ENCODE measurements at places on chromosomes 13 and 19.

GRCh38 chr19:49113762-49114629 is at the start of gene LIN7B:
Gene LIN7B, plus strand, starts transcription at chr19:49114370. Its CDS starts 35 bp downstream, at chr19:49114405.
- peak; percentile 83 for DNase-seq

- DNase-seq = no peak
Observed at GRCh38 chr13:74770361-74770760, 636.2 kb upstream of the KLF12 start.

GRCh38 chr19:44640518-44640917 is 3.2 kb upstream of the PVR start:
- no peak for DNase-seq

DNA sequence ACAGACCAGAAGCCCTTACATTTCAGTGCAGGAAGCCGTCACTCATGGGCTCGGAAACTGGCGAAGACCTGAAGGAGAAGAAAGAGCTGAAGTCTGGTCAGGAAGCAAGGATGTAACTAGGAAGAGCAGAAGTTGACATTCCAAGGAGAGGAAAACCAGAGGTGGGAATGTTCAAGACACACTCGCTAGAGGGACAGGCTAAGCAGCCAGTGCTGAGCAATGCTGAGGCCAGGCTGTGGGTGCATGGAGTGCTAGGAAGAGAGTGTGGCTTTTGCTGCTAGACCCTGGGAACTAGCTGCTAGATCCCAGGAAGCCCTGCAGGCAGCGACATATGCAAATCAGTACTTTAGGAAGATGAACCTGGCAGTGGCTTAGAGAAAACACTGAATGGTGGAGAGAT is 12.1 kb upstream of the URAD start:
- DNase-seq = no peak

GRCh38 chr13:107867701-107868661 is 347.4 kb downstream of the LIG4 start:
- DNase-seq = peak; percentile 86

DNA sequence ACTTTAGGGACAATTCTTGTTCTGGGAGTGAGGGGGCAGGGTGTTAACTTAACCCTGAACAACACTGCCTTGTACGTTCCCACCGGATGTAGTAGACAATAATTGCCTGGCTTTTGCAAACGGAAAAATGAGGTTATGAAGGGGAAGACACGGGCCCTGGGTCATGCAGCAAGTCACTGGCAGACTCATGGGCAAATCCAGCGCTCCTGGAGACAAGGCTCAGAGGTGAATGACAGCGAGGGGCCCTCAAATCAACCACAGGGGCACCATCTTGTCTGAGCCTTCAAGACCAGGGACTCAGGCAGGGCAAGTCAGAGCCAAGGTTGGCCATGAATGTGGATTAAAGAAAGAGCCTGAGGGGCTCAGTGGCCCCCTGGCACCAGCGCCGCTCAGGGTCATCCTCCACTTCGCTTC is 2.8 kb downstream of the RASA3 start:
- no peak for DNase-seq

DNA sequence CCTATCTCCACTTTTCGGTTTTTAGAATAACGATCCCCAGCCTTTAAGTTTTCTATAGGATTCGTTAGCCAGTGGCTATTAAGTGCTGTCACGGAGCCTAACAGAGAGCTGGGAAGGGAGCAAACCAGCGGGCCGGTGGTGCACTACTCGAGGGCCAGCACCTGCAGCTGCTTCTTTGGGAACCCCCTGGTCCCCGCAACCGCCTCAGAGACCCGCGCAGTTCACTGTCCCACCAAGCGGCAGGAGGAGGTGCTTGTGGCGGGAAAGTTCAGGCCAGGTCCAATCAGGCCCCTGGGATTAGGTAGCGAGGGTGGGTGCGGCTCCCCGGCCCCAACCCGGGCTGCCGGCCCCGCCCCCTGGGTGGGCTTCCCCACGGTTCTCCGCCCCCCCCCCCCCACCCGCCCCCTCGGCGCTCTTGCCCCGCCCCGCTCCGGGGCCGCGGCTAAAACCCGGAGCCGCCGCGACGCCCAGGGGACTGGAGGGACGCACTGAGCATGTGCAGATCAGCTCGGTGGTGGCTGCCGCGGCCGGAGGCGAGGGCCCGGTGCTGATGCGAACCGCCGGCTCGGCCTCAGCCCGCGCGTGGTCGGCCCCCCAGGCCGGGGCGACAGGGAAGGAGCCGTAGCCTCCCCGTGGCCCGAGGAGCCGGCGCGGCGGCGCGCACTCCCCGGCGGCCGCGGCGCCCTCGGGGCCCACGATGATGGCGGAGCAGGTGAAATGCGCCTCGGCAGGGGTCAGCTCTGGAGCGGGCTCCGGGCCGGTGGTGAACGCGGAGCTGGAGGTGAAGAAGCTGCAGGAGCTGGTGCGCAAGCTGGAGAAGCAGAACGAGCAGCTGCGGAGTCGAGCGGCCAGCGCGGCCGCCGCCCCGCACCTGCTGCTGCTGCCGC is at the start of gene SLAIN1:
Gene SLAIN1, plus strand, starts transcription at position 471 of the 887 bp plus-strand sequence. Its CDS starts 227 bp downstream, at position 698.
- DNase-seq = peak; percentile 92

- DNase-seq = no peak
Observed at GRCh38 chr19:38049105-38049649, 142.2 kb downstream of the SIPA1L3 start.

GRCh38 chr19:7638802-7639465 is 2.0 kb downstream of the STXBP2 start:
- DNase-seq = no peak

Data from glutamatergic neuron (in vitro differentiated cells).